Kasumi-1 (cell line): ENCODE measurements at places on chromosomes 4 and X.

- DNase-seq, result no peak
These were observed 338.4 kb downstream of the NR3C2 start for GRCh38 chr4:148103597-148104355.

DNA sequence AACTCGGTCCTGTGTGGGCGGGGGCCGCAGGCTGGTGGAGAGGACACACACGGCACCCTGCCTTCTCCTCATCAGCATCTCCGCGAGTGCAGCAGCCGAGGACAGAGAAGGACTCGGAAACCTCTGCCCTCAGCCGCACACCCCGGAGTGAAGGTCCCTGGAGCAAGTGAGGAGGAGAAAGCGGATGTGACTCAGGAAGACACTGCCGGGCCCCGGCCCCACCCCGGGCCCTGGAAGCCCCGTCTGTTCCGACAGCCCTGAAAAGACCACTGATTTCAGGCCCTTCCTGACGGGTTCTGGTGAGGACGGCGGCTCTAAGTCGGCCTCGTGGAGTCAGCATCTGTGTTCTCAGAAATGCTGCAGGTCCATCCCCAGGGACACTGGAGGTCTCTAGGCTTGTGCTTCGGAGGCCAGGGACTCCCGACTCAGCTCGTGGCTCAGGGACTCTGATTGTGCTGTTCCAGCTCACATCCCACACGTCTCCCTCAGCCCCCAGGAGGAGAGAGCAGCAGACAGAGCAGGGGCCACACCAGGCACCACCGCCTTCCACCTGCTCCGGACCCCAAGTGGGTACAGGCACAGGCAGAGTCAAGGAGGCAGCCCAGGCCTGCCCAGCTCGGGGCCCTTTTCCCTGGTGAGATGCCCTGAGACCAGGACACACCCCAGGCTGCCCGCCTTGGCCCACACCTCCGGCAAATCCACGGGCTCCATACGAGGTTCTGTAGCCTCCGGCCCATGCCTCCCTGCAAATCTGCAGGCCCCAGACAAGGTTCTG, 134.5 kb upstream of the NKX1-1 start:
- no peak for DNase-seq

DNA sequence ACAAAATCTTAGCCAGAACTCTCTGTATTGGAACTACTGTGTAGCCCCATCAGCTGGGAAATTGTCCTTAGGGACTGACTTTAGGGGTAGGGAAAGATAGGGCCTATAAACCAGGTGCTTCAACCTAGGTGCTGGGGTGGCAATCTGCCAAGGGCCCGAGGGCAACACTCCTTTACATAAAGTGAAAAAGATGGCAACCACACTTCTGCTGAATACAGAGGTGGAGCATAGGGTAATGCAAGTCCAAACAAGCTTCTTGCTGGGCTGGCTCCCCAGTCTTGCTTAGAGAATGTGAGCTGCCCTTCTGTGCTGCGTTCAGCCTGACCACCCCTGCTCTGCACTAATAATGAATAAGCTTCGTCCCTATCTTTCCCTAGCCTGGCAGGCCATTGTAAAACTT, 9.8 kb downstream of the ZBTB33 start:
- DNase-seq, result no peak

- DNase-seq, result no peak
These were observed 21.5 kb downstream of the WDFY3 start for GRCh38 chr4:84944947-84945346.

DNA sequence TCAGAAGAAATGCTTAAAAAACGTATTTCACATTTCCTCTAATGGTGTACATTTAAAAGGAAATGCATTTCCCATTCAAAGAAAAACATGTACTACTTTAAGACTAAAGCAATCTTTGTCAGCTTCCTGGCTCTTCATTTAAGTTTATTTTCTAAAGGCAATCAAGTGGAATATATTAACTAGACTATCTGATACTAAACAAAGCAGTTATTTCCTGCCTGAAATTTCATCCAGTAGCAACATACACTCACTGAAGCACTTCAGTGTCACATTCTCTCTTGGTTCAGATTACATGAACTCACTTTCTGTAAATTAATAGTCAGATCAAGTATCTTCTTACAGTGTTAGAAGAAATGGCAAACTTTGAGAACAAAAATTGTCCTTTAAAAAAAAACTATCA, 42.5 kb downstream of the LRBA start:
- no peak for DNase-seq

GRCh38 chr4:61782133-61782532, 582.0 kb downstream of the ADGRL3 start:
- DNase-seq, result no peak

DNA sequence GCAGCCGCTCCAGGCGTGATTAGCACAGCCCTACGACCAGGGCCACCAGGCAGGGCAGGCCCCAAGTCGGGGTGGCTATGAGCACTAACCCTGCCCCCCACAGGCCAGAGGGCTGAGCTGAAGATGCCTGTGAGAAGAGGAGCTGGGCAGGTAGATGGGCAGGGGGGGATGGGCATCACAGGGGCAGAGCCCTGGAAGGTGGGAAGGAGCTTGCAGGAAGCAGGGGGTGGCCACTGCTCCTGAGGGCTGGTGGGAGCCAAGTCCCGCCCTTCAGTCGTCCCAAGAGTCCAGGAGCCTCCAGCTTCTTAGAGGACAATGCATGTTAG, 7.3 kb upstream of the MXD4 start:
- DNase-seq, result no peak

DNA sequence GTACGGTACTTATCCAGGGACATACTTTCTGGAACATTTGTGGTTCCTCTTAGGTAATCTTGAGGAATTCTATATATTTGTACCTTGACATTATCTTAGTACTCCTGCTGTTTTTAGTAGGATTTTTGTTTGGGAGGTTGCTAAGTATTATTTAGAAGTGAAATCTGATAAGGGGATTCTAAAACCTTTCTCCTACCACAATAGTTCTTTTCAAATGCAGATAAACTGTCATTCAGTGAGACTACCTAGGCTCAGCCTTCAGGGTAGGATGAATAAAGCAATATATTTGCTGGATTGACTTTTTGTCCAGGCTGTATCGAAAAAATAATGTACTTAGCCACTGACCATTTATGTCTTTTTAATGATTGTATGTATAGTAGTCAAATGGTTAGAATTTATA, 25.4 kb downstream of the DIAPH2 start:
- no peak for DNase-seq

- DNase-seq, result no peak
These were observed 559.8 kb downstream of the TLL1 start for GRCh38 chr4:166432842-166433241.

GRCh38 chr4:57866468-57867171, 756.4 kb upstream of the IGFBP7 start:
- DNase-seq, result no peak

- DNase-seq, result no peak
These were observed at the start of gene CDS1 for GRCh38 chr4:84582988-84583875. TSS of gene CDS1 (plus strand) at chr4:84583127. CDS start at chr4:84583402, 275 bp downstream.

GRCh38 chr4:81460191-81460701, 11.5 kb downstream of the RASGEF1B start:
- no peak for DNase-seq

GRCh38 chr4:117447925-117448324, 362.5 kb upstream of the TRAM1L1 start:
- DNase-seq, result no peak

DNA sequence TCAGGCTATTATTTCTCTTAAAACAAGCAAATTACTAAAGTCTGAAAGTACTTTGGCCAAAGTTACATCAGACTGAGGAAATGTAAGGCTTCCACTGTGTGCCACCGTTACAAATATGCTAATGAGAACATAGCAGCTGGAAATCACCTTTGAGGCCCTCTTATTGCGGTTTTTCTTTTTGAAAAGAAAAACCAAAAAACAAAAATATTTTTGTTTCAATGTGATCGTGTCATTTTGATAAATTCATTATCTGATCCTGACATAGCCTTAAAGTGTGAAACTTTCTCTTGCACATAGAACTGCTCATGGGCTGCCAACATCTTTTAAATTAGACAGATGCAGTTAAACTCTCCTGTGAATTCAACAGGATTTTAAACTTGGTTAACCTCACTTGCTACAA, 2.8 kb upstream of the TIFA start:
- DNase-seq, result no peak

DNA sequence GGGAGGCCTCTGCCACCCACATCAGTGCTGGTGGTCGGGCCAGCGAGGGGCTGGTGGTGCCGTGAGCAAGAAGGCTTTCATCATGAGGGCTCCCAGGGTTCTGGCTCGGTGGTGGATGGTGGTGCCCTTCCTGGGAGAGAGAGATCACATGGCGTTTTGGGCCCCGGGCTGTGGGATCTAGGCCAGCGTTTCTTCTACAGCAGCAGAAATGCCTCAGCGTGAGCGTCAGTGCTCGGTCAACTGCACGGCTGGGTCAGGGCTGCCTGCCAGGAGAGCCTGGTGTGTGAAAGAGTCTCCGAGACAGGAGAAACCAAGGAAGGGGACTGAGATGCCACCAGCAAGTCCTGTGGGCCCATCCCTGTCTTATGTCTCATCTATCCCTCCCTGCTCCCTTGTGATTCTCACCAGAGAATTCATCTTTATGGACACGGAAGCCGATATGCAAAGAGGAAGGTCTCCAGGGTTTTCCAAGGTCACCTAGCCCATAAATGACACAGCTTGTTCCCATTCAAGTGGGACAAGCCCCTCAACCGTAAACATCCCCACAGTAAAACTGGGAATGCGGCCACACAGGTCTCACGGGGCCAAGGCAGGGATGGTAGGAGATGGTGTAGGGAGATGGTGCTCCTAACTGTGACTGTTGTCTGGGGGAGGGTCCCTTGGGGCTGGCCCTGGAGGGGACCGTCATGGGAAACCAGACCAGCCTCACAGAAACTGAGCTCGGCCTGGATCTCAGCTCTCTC, 99.2 kb downstream of the SORCS2 start:
- no peak for DNase-seq
